ENCODE measurements at places on chromosomes 6 and 20. TPM values are rescaled to one million over a fixed set of nuclear protein-coding genes. Genes with fewer than 3 reads are reported as not detected.

The PNRC1 gene
- 363 TPM for total RNA-seq

The TSBP1 gene
- total RNA-seq = not detected

The BPI gene
- not detected for total RNA-seq

The DNAH8 gene
- total RNA-seq = 0.03 TPM

The SIRPB2 gene
- total RNA-seq = not detected

The NRSN1 gene
- not detected for total RNA-seq

The SNAP25 gene
- total RNA-seq = 0.13 TPM

The COL12A1 gene
- total RNA-seq = not detected

The DUSP15 gene
- total RNA-seq = not detected

The AIF1 gene
- 15.5 TPM for total RNA-seq

The STMND1 gene
- total RNA-seq = 0.37 TPM

The TP53TG5 gene
- total RNA-seq = 0.50 TPM

The SLC17A9 gene
- 7.0 TPM for total RNA-seq

The PTGIS gene
- 2.3 TPM for total RNA-seq

The VSTM2L gene
- not detected for total RNA-seq

The MEI4 gene
- total RNA-seq = not detected

- ATAC-seq = peak; percentile 88
These were observed 28.4 kb downstream of the PRDM1 start for GRCh38 chr6:106114492-106114891.

DNA sequence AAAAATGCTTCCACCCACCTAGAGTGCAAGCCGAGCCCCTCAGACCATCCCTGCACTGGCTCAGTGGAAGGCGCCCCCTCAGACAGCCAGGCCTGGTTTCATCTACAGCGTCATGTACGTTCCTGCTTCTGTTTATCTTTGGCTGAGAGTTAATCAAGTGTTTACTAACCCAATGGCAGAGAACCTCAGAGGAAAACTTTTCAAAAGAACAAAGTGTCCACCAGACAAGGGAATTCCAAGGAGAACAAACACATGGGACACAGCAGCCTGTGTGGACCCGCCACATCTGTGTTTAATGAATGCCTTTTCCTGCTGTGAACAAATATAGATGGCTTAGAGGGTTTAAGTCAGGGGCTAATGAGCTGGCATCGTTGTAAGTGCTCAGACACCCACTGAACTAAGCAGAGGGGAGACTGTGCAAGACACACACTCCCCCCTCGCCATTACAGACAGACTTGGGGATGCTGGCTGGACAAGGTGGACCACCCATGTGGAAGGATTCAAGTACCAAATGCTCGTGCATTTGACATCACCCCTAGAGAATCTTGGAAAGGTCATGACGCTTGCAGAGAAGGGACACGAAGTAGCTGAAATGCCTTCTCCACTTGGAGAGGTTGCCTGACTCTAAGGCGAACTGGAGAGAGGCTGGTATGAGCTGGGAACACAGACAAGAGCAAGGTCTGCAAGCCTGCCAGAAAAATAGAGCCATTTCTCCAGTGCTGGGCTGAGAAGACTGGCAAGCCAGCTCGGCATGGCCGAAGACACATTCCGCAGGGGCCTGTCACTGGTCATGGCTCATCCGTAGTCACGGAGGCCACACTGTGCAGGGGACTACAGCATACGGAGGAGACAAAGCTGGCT is 53.5 kb upstream of the NXT1 start:
- no peak for ATAC-seq

DNA sequence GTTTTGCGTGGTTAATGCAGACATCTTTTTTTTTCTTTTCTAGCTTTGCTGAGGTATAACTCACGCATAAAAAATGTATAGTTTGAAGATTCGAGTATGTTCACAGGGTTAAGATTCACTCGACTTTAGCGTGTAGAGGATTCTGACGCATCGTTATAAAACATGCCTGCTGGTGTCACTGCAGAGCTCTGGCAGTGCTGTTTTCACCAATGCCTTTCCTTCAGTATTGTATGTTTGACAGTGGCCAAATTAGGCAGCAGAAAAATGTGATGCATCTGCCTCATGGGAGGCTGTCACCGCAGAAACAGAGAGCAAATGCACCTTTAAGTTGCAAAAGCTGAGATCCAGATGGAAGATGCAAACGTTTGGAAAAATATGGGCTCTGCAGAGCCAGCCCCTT is 18.0 kb upstream of the SIRPB2 start:
- peak; percentile 47 for ATAC-seq

DNA sequence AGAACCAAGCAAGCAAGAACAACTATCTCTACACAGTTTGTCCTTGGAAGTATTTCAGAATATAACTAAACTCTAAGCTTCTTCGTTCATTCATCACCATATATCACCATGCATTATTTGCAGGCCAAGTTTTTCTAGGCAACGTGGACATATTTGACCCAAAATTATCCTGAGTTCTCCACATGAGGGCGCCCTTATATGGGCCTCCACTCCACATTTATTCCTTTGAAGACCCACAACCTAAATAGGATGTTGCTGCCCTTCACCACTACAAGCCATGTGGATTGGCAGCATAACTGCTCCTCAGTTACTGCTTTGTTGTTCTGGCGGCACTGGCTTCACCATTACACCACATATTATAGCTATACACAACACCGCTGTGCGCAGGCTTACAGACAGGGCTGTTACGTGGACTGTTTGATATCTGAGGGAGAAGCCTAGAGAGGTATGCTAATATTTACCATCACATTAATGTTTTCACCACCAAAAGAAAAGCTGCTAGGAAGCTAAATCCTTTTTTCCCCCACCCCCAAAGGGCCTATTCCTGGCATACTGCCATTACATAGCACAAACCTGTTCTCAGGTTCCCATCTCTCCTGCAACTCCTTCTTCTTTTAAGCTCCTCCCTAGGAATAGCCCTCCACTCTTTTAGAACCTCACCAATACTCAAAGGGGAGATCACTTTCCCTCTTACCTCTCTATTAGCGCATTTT is 411.7 kb downstream of the C6orf118 start:
- no peak for ATAC-seq

GRCh38 chr20:49597825-49598395 is 30.0 kb upstream of the PTGIS start:
- no peak for ATAC-seq

DNA sequence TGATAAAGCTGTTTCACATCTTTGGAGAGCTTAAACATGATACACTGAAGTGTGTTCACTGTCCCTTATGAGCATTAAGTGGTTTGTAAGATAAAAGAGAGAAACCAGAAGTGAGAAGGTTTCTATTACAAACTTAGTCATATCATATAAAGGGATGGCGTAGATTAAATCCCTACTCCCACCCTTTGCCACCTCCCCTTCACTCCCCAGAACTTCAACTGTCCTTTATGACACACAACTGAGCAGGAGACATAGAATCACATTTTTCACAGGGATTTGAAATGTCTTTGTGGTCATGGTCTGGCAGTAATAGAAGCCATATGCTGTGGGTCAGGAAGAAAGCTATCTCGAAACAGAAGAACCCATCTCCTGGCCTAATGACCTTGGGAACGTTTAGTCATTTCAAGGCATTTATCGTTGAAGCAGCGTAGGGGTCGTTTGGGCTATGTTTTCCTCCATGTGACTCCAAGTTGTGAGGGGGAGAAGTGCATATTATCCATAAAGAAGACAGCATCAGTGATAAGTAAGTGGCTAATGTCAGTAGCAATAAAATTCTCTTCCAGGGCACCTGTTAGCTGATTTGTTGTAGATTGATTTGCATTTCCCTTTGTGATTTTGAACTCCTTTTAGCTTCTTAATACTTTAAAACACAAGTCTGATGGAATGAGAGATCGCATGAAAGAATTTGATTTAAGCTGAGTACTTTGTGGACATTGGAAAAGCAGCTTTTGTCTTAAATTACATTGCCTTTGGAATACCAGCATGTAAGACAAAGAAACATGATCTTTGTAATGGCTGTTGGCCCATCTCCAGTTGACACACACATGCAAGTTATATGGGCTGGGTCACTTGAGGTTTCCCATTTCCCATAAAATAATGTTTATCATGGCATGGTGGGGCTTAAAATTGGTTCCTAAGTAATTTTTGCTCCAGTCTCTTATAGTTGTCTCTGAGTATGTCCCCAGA is 501.5 kb upstream of the FLRT3 start:
- ATAC-seq = no peak

- no peak for ATAC-seq
These were observed 320.1 kb downstream of the BTBD3 start for GRCh38 chr20:12237772-12238171.

DNA sequence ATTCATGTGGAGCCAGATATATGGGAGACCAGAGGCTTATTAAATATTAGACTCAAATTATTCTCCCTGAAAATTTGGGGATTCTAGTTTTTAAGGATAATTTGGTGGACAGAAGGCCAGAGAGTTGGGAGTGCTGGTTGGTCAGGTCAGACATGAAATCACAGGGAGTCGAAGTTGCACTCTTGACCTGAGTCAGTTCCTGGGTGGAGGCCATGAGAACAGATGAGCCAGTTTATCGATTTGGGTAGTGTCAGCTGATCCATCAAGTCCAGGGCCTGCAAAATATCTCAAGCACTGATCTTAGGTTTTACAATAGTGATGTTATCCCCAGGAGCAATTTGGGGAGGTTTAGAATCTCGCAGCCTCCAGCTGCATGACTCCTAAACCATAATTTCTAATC is 563.5 kb upstream of the NRSN1 start:
- no peak for ATAC-seq

DNA sequence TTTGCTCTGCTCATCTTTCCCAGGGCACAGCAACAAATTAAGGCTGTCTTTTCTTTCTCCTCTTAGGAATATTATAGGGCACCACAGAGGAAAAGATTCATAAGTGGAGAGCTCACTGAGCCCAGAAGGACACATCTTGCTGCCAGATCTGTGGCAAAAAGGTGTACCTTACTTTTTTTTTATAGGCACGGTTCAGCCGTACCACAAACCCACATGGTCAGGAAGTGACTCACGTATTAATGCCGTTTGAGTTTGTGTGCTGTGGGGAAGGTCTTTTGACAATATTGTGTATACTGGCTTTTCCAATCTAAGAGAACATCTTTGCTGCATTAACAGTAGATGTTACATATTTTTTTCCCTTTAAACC is 28.4 kb downstream of the PAQR8 start:
- peak; percentile 57 for ATAC-seq

- peak; percentile 18 for ATAC-seq
These were observed 1.2 kb downstream of the MYB start for GRCh38 chr6:135182071-135183001.

- ATAC-seq = no peak
These were observed 267.9 kb downstream of the CLVS2 start for GRCh38 chr6:123263981-123264380.

DNA sequence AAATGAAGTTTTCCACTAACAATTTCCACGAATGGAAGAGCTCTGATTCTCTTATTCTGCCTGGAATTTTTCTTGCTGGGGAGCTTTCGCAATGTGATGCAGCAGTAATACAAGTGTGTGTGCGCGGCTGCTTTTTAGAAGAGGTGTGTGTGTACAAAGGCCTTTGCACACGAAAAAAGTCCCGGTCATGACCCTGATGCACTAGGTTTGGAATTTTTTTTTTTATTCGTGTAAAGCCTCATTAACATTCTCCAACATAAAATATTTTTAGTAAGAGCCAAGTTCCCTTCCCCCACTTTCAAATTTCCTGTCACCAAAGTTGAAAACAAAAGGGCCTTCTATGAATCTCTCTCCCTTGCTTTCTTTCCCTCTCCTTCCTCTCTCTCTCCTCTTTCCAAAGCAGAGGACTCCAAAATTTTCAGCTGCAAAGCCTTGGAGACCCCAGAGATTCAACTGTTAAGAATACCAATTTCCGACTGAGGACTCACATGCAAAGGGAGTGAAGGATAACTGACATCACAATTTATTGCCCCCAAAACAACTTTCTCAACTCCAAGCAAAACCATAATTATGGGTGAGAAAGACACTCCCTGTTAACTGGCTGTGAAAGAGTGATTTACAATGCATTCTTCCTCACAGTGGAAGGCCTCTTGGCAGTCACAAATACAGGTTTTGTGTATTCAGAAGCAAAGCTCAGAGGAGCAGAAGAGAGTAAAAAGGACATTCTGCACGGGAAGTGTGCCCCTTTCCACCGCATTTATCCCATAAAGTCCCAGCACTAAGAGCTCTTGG is 421.2 kb upstream of the JARID2 start:
- ATAC-seq = no peak

- no peak for ATAC-seq
These were observed 6.6 kb downstream of the TOP1 start for GRCh38 chr20:41035207-41035606.

DNA sequence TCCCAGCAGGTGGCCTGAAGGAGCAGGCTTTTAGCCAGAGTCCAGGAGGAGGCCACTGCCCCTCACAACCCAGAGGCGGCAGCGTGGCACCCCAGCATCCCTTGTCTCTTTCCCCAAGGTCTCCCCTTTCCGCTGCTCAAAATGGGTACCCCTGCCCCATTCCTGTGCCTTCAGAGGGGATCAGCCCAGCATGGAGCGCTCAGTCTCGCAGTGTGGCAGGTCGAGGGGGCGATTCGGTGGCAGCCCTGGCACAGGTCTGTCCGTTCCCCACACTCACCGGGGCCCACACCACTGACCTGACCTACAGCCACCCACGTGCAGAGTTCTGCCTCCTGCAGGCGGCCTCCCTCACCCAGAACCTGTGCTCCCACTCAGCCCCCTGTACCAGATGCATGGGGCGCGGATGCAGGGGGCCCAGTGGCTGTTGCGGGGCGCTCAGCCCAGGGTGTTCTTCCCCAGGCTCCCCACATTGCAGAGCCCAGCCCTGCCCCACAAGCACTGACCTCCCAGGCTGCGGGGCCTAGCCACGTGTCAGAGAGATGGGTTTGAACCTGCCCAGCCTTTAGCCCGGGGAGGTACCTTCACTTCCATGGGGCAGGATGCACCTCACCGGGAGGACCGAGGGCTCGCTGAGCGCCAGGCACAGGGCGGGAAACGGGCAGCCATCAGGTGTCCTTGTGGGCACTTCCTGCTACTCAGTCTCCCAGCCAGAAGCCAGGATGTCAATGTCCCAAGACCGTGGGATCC is 41.8 kb downstream of the DSTN start:
- no peak for ATAC-seq

GRCh38 chr6:2962004-2962403 is 9.4 kb downstream of the SERPINB6 start:
- ATAC-seq = no peak

GRCh38 chr6:122548281-122548680 is 61.9 kb upstream of the PKIB start:
- no peak for ATAC-seq

DNA sequence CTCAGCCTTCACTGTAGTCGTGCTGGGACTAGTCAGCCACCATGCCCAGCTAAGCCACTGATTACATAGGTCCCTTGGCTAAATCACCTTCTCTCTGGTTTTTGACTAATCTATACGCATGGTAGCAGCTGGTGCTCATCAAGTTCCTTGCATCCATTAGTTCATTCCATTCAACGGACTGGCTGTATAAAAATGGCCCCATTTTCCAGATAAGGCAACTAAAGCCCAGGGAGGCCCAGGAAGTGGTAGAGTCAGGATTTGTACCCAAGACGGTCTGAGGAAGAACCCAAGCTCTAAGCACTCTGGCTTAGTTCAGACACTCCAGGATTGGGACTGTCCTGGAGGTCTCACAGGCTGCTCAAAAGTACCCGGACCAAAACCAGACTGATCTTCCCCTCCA is 4.9 kb downstream of the E2F1 start:
- ATAC-seq = no peak

All from activated T-helper 17 cell treated with anti-CD3 and anti-CD28 coated beads, Interleukin-2, amount 50 U/mL, for 72 hours (primary cell).